Neural crest cell (in vitro differentiated cells): ENCODE measurements at places on chromosomes 3 and 15.

DNA sequence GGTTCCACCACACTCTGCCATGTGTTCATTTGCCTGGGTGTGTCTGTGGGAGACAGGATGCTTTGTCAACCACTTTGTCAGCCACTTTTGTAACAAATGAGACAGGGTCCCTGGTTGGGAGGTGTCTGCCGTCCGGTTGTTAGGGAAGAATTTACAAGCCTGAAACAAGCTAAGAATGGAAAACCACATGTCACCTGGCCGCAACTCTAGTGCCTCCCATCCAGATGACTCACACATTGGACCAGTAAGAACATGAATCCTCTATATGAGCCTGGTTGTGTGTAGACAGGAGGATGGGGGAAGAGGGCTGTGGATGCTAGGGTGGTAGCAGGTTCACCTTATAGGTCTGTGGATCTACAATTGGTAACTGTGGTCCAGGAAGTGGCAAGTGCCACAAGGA lies 335.3 kb downstream of the CLSTN2 start:
- no peaks in the 10 kb centered on the region for H3K27me3 ChIP-seq
- no peak overlapping the region for H3K4me3 ChIP-seq
- no peaks in the 10 kb centered on the region for H3K4me1 ChIP-seq
- H3K27ac ChIP-seq: no peak overlapping the region

DNA sequence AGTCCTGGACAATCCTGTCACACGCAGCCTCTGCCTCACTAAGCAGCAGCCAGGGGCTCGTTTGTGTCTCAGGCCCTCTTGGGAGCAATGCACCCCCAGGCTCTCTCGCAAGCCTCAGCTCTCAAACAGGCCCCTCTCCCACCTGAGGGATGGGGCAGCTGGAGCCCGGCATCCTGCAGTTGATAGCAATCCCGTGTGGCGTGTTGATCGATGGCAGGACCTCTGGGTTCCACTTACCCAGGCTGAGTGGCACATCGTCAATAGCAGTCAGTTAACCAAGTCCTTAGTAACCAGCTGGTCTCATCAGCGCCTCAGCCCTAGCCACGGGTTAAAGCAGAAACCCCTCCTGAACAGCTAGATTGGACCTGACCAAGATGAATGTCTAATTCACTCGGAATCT lies 36.5 kb upstream of the PLXNA1 start:
- H3K27me3 ChIP-seq: no peaks in the 10 kb centered on the region
- peaks cover 14% of the 10 kb centered on the region for H3K4me1 ChIP-seq
- H3K27ac ChIP-seq: no peak overlapping the region
- H3K4me3 ChIP-seq: no peak overlapping the region

DNA sequence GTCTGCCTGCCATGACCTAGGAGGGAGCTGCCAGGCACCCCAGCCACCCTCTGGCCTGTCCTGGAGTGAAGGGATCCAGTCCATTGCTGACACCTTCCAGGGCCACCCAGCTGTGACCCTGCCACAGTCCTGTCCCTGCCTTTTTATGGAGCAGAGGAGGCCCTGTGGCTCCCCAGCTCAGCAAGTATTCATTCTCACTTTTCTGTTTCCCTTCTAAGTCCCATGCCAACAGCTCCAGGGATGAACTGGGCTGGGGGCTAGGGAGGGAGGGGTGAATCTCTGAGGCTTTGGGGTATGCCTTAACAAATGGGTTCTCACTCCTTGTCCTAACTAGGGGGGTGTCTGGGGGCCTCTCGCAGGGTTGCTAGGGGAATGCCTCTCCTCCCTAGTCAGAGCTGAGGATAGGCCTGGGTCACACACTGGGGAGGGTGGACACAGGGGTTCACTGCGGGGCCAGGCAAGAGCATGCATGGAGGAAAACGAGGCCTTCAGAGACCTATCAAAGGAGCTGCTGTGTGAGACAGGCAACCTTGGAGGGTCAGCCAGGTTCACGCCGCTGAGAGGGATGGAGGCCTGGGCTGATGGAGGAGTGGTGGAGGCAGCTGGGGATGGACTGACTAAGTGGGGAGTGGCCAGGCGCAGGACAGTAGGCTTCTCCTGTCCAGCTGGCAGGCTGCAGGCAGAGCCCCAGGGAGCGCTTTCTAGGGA lies 31.8 kb downstream of the EPHB3 start:
- H3K27me3 ChIP-seq: no peaks in the 10 kb centered on the region
- peak overlapping the region; percentile 49 for H3K4me3 ChIP-seq

- H3K27me3 ChIP-seq: no peaks in the 10 kb centered on the region
- H3K36me3 ChIP-seq: peaks cover 3% of the 10 kb centered on the region
- DNase-seq: no peak
Measured at GRCh38 chr15:50162969-50163718, 18.9 kb upstream of the SLC27A2 start.

DNA sequence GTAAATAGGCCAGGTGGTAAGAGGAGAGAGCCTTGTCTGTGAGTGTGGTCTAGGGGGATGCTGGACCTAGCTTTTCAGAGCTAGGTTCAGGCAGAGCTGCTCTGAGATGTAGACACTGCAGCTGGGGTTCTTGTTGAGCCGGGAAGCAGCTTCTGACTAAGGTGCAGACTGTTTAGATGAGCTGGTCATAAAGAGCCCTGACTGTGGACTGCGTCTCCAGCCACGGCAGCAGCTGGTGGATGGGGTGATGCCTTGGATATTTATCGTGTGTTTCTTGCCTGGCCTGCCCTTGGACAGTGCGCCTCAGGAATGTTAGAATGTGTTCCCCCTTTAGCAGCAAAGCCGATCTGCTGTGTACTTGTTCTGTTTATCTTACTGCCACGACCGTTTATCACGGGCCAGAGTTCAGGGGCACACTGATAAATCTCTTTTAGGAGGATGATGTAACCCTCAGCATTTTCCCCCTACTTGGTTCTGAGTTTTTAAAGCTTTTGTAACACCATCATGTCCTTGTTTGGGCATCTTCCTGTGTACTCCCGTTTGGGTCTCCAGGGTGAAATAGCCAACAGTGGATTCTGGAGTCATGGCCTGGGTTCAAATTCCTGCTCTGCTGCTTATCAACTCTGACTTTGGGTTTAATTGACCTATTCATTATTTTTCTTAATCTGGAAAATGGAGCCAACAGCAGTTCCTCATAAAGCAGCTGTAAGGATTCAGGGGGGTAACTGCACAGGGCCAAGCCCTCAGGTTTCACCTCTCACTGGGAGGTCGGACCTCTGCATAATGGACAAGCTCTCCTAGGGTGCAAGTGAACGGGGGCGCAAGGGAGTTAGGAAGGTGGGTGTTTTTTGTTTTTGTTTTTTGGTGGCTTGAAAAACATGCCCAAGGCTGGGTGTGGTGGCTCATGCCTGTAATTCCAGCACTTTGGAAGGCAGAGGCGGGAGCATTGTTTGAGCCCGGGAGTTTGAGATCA lies 51.4 kb downstream of the FLNB start:
- no peaks in the 10 kb centered on the region for H3K27me3 ChIP-seq
- DNase-seq: no peak
- no peak overlapping the region for H3K4me3 ChIP-seq
- peaks cover 30% of the 10 kb centered on the region for H3K4me1 ChIP-seq
